HCEC 1CT (cell line): ENCODE measurements at places on chromosomes 2 and 18.

DNA sequence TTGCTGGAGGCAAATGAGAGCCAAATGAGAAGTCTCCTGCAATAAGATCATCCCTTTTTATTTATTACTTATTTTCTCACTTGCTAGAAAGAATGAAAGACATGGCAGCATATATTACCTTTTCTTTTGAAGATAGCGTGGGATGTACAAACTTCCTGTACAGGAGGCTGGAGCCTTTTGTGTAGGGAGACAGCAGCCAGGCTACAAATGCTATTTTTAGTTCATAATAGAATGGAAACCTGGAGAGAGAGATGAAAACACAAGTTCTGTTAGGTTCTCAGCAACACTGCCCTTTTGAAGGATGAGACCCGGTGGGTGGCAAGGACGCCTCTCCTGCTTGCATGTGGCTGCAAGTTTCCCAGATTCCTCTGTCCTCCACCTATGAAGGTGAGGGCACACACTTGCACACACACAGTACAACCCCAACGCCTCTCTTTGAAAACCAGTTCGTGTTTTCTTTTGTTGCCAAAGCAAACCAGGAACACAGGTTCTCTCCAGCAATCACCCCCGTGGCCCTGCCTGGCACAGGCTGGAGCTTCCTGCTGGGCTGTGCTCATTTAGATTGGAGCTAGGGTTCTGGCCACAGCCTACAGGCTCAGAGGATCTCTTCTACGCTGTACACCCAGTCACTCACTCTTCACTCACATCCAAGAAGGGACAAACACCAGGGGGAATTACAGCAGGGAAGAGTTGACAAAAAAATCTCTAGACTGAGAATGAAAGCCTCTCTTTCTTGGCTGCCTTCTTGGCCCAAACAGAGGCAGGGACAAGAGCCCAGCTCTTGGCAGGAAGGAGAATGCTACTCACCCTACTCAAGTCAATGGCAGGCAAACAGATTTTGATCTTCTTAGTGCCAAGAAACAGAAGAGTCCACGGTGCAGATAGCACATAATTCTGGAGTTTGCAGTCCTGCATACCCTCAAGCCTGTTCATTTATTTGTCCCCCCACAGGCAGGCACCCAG, 55.6 kb downstream of the MRPL35 start:
- DNase-seq, result no peak

DNA sequence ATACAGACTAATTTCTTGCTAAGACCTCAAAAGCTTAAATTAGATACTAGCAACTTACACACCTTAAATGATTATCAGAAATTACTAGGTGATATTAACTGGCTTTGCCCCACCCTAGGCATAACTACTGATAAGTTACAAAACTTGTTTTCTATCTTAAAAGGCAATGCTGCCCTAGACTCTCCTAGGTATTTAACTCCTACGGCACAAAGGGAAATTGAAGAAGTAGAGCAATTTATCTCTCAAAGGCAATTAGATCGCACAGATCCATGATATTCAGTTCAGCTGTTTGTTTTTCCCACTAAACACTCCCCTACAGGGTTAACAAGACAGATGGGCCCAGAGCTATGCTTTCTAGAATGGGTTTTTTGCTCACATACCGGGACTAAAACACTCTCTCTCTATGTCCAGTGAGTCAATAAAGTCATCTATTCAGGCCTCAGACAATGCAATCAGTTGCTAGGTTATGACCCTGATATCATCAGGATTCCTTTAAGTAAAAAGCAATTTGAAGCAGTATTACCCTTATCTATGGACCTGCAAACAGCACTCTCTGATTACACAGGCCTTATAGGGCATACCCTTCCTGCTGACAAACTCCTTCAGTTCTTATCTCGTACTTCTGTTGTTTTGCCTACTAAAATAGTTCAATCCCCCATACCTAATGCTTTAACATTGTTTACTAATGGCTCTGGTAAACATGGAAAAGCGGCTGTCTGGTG, 14.3 kb downstream of the MAP3K2 start:
- no peak for DNase-seq

GRCh38 chr18:14908541-14908940, 160.6 kb downstream of the ANKRD30B start:
- no peak for DNase-seq

DNA sequence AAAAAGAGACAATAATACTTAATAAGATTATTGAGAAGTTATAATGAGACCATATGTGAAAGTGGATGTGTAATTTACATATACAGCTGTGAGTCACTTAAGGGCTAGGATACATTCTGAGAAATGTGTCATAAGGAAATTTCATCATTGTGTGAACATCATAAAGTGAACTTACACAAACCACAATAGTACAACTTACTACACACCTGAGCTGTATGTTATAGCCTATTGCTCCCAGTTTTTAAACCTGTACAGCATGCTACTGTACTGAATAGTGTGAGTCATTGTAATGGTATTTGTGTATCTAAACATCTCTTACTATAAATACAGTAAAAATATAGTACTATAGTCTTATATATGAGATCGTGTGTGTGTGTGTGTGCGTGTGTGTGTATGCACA, 1420.3 kb upstream of the PIK3C3 start:
- DNase-seq, result no peak

- no peak for DNase-seq
These were observed 77.4 kb downstream of the PTGR3 start for GRCh38 chr18:75131381-75132000.

DNA sequence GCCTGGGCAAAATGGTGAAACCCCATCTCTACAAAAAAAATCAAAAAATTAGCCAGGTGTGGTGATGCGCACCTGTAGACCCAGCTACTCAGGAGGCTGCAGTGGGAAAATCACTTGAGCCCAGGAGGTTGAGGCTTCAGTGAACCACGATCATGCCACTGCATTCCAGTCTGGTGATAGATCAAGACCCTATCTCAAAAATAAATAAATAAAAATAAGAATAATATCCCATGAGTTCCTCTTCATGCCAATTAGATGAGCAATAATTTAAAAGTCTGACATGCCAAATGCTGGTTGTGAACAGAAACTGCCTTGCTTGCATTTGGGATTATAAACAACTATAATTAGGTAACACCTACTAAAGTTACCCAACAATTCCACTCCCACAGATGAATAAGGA, 22.1 kb upstream of the ANKRD44 start:
- no peak for DNase-seq
